Stimulated activated memory B cell treated with anti-CD40 and anti-IgM and Interleukin-4, amounts not matched to agents 10 μg/mL and 1 μg/mL and 100 μg/mL, for 72 hours (primary cell): ENCODE measurements at places on chromosomes 5 and 9.

GRCh38 chr9:16915126-16915831, 44.8 kb upstream of the BNC2 start:
- H3K4me1 ChIP-seq, result no peaks in the 10 kb centered on the region
- H3K27me3 ChIP-seq, result no peaks in the 10 kb centered on the region
- no peak for ATAC-seq
- H3K27ac ChIP-seq, result no peak overlapping the region

DNA sequence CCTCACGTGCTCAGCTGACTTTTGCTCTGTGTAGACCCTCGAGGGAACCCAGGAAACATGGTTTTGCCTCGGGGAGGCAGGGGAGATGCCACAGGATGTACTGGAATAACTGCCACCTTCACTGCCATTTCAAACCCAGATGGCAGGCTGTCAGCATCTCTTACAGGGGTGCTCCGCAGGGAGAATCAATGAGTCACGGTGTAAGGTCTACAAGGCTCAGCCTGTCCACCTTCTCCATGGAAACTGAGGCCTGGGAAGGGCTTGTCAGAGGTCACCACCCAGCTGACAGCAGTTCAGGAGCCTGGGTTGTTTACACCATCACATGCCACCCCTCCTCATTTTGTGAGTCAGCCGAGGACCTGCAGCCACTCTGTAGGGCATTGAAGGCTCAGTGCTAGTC, 30.8 kb downstream of the DAB2IP start:
- H3K4me1 ChIP-seq, result peaks cover 7% of the 10 kb centered on the region
- no peaks in the 10 kb centered on the region for H3K36me3 ChIP-seq
- peaks cover 79% of the 10 kb centered on the region for H3K27me3 ChIP-seq
- ATAC-seq, result no peak
- H3K27ac ChIP-seq, result no peak overlapping the region

GRCh38 chr5:136754216-136754615, 388.9 kb upstream of the TRPC7 start:
- no peaks in the 10 kb centered on the region for H3K27me3 ChIP-seq
- no peak overlapping the region for H3K27ac ChIP-seq
- no peak overlapping the region for H3K4me3 ChIP-seq
- H3K4me1 ChIP-seq, result no peaks in the 10 kb centered on the region
- no peak for ATAC-seq

- H3K4me3 ChIP-seq, result no peak overlapping the region
- H3K36me3 ChIP-seq, result no peaks in the 10 kb centered on the region
- no peaks in the 10 kb centered on the region for H3K4me1 ChIP-seq
- H3K27me3 ChIP-seq, result no peaks in the 10 kb centered on the region
These were observed 531.5 kb downstream of the CSNK1G3 start for GRCh38 chr5:124043456-124043855.

DNA sequence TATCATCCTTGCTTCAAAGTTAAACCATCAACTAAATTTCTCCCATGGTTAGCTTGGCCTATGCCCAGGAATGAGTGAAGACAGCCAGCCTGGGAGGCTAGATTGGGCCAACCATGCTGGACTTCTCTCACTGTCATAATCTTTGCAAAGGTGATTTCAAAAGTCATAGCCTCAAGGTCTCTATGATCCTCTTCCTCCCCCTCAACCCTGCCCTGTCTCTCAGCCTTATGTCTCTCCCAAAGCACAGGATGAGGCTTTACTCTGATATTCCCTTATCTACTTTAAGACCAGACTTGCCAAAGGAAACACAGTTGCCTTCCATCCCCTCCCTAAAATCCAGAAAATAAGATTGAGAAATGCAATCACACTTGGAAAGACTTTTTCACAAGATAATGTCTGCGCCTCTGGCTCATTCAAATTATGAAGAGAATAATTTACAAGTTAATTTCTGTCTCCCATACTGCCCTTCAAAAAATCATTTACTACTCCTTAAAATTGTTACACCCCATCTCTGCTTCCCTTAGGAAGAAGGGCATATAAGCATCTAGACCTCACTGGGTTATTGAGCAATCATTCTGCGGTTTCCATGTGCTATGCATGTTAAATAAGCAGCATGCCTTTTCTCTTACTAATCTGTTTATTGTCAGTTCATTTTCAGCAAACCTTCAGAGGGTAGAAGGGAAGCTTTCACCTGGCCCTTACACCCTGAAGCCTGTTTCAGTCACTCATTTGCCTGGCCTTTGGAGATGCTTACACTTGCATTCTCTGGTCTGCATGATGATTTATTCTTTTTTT, 113.8 kb upstream of the ANKRD55 start:
- peaks cover 46% of the 10 kb centered on the region for H3K4me1 ChIP-seq
- no peak overlapping the region for H3K4me3 ChIP-seq
- no peak overlapping the region for H3K27ac ChIP-seq
- H3K36me3 ChIP-seq, result no peaks in the 10 kb centered on the region
- no peak for ATAC-seq
- H3K27me3 ChIP-seq, result no peaks in the 10 kb centered on the region

DNA sequence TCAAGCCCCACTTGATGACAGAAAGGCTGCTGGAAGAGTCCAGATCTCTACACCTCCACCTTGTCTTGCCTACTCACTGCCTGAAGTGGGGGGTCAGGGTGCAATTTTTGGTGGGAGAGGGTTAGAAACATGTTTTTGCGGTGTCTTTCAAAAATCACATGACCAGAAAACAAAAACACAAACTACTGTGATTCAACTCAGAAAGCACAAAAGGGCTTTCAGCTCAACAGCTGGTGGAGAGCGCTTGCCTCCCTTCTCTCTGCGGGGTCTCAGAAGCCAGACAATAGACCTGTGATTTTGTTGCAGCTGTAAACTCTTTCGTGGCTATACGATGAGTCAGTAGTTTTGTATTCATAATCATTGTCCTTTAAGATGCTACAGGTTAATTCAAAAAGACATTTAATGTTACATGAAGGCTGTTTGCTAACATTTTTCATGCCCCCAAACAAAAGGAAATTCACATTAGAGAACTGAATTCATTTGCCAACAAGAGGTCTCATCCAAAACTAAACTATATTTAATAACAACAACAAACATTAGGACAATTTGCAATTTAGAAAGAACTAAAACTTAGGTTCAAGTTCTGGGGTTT, 172.6 kb upstream of the RAI14 start:
- no peaks in the 10 kb centered on the region for H3K36me3 ChIP-seq
- H3K4me3 ChIP-seq, result no peak overlapping the region
- peaks cover 41% of the 10 kb centered on the region for H3K27me3 ChIP-seq

GRCh38 chr9:104915753-104916152, 12.2 kb downstream of the ABCA1 start:
- H3K27ac ChIP-seq, result no peak overlapping the region
- H3K4me1 ChIP-seq, result peaks cover 37% of the 10 kb centered on the region
- H3K36me3 ChIP-seq, result no peaks in the 10 kb centered on the region
- H3K27me3 ChIP-seq, result no peaks in the 10 kb centered on the region

DNA sequence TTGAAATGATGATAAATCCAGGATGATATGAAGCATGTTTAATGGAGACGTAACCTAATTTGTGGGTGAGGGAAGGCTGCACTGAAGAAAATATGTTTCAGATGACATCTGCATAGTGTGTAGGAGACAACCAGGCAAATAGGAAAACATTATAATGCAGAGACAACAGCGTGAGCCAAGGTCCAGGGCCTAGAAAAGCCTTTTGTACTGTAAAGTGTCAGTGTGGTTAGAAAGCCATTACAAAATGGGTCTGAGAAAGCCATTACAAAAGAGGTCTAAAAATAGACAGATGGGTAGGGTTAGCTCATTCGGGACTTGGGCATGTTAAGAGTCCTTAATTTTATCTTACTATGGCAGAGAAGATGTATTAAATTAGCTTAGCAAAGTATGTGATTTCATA, 14.9 kb upstream of the GABRG2 start:
- no peaks in the 10 kb centered on the region for H3K36me3 ChIP-seq
- no peak for ATAC-seq
- H3K4me1 ChIP-seq, result no peaks in the 10 kb centered on the region
- H3K27ac ChIP-seq, result no peak overlapping the region

DNA sequence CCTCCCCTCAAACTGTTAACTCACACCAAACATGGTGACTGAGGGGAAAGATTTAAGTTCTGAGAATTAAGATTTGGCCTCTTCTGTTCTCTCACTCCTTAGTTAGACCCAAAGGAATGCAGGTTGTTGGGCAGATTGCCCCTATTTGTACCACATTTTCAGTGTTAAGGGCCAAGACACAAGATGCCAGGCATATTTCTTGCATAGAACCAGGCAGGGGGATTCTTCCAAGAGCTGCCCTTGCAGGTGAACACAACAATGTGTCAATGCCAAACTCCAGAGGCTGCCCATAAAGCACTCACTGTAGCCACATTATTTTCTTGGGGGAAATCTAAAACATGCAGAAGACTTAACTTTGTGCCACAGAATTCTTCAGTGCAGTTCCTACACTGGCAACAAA, 14.7 kb downstream of the MPDZ start:
- no peaks in the 10 kb centered on the region for H3K4me1 ChIP-seq
- H3K27me3 ChIP-seq, result no peaks in the 10 kb centered on the region
- no peak for ATAC-seq
- H3K36me3 ChIP-seq, result no peaks in the 10 kb centered on the region

DNA sequence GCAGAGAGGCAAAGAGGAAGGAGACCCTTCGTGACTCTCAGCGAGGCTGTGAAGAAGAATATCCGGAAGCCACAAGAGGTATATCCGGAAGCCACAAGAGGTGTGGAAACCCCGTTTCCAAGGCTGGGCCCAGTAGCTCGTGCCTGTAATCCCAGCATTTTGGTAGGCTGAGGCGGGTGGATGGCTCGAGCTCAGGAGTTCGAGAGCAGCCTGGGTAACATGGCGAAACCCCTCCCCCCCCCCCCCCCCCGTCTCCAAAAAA, 612 bp upstream of the BBLN start:
- peak overlapping the region; percentile 81 for H3K4me3 ChIP-seq
- H3K27me3 ChIP-seq, result no peaks in the 10 kb centered on the region
- ATAC-seq, result peak; percentile 1
- peaks cover 28% of the 10 kb centered on the region for H3K4me1 ChIP-seq
- H3K36me3 ChIP-seq, result peaks cover 12% of the 10 kb centered on the region
- H3K27ac ChIP-seq, result peak overlapping the region; percentile 85

DNA sequence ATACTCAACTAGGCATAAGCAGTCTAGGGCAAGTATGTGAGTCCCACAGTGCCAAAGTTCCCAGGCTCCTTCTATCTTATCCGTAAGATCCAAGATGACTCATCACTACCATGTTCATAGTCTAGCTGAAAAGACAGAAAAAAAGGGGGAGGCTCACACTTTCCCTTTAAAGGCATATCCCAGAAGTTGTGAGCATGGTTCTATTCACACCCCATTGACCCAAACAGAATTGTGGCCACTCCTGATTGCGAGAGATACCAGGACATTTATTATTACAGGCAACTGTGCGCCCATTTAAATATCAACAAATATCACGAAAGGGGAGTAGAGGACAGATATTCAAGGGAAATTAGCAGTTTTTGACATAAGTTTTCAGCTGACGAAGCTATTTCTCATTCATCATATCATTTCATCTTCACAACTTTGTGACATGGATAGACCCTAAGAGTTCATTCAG, 8.1 kb upstream of the PFDN1 start:
- H3K4me3 ChIP-seq, result no peak overlapping the region
- H3K27me3 ChIP-seq, result no peaks in the 10 kb centered on the region
- no peaks in the 10 kb centered on the region for H3K36me3 ChIP-seq
- H3K27ac ChIP-seq, result no peak overlapping the region

DNA sequence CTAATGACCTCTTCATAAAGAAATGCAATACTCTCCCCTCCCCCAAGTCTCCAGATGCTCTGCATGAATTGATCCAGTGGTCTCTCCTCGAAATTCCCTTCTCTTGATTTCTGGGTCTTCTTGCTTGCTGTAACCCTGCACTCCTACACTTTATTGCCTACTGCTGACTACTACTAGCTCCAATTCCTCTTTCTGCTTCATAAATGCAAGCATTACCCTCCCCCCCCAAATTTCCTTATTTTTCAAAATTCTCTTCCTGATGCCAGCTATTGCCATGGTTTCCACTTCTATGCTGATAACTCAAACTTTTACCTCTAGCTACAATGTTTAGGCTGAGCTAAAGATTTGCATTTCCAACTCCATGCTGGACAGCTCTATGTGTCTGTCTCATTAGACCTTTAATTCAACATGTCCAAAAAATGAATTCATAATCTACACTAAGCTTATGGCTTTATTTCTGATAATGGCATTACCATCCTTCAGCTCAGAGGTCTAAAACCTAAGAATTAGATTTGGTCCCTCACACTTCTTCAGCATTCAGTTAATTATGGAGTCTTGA, 1.4 kb downstream of the ZBTB26 start:
- H3K27ac ChIP-seq, result no peak overlapping the region
- no peaks in the 10 kb centered on the region for H3K27me3 ChIP-seq
- no peak overlapping the region for H3K4me3 ChIP-seq
- H3K36me3 ChIP-seq, result peaks cover 3% of the 10 kb centered on the region
- peaks cover 14% of the 10 kb centered on the region for H3K4me1 ChIP-seq
- no peak for ATAC-seq

GRCh38 chr5:4386152-4386551, 754.0 kb upstream of the ADAMTS16 start:
- ATAC-seq, result no peak
- no peaks in the 10 kb centered on the region for H3K4me1 ChIP-seq
- H3K36me3 ChIP-seq, result no peaks in the 10 kb centered on the region
- no peak overlapping the region for H3K27ac ChIP-seq
- no peaks in the 10 kb centered on the region for H3K27me3 ChIP-seq

DNA sequence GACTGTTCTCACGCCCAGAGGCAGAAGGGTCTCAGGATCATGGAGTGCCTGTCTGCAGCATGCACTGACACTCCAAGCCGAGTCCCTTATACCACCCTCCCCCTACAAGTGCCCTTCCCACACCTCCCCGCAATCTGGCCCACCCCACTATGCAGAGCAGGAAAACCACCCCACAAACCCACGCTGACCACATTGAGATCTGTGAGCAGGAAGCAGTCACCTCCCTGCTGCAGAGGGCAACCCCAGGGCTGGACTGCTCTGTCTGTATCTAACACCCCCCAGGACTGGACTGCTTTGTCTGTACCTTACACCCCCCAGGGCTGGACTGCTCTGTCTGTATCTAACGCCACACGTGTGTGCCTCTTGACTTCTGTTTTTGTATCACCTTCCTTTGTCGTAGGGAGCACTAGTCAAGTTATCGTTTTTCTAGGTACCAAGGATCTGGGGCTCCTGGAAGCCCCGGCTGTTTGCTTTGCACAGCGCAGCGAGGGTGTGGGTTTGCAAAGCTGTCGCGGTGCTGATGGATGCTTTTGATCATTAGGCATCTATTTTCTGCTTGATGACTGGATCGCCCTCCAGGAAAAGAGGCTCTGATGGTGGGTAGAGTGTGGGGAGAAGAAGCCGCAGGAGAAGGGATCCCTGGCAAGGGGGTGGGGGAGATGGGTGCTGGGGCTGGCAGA, 21.5 kb downstream of the OLFM1 start:
- no peaks in the 10 kb centered on the region for H3K4me1 ChIP-seq
- H3K4me3 ChIP-seq, result no peak overlapping the region
- ATAC-seq, result no peak
- H3K36me3 ChIP-seq, result no peaks in the 10 kb centered on the region
- no peak overlapping the region for H3K27ac ChIP-seq
